ENCODE measurements at places on chromosomes 12 and 14.

DNA sequence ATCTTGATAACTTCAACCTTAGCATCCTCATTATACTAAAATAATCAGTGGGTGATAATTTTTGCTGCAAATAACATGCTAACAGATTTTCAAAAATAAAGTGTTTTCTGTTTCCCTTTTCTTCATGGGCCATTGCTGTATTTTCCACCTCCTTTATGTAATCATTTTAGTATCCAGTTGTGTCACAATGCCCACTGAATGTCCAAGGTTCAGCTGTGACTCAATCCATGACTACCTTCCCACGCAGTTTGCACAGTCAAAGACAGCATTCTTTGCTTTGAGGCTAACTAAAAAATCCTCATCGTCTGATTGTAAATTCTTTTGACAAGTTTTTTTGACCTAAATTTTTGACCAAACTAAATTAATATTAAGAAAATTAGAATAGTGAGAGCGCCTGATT lies 474.1 kb downstream of the FLRT2 start:
- no peak for ATAC-seq

- no peak for ATAC-seq
These were observed 68.6 kb downstream of the RESF1 start for GRCh38 chr12:32027684-32028365.

DNA sequence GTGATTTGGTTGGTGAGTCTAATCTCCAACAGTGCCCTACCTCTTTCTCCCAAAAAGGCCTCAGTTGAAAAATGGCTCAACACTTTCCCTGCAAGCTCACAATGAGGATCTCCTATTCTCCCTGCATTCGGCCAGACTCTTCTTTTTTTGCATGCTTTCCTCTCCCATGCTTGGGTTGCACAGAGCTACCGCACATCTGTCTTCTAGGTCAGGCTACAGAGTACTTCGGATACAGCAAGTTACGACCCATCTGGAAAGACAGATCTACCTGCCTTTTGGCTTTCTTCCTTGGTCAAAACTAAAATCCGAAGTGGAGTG lies 305 bp upstream of the SLC16A7 start:
- no peak for ATAC-seq

- no peak for ATAC-seq
These were observed 48.4 kb upstream of the IFNG-AS1 start for GRCh38 chr12:67940780-67941243.

GRCh38 chr12:46571608-46572007 lies 199.0 kb upstream of the SLC38A2 start:
- no peak for ATAC-seq

GRCh38 chr12:116520801-116521471 lies 38.2 kb upstream of the MAP1LC3B2 start:
- no peak for ATAC-seq

GRCh38 chr14:100891051-100891450 lies 12.5 kb downstream of the RTL1 start:
- no peak for ATAC-seq

GRCh38 chr12:95848575-95849388 lies 10.0 kb upstream of the SNRPF start:
- ATAC-seq = no peak

- no peak for ATAC-seq
These were observed 148.7 kb downstream of the ANO2 start for GRCh38 chr12:5796171-5796958.

DNA sequence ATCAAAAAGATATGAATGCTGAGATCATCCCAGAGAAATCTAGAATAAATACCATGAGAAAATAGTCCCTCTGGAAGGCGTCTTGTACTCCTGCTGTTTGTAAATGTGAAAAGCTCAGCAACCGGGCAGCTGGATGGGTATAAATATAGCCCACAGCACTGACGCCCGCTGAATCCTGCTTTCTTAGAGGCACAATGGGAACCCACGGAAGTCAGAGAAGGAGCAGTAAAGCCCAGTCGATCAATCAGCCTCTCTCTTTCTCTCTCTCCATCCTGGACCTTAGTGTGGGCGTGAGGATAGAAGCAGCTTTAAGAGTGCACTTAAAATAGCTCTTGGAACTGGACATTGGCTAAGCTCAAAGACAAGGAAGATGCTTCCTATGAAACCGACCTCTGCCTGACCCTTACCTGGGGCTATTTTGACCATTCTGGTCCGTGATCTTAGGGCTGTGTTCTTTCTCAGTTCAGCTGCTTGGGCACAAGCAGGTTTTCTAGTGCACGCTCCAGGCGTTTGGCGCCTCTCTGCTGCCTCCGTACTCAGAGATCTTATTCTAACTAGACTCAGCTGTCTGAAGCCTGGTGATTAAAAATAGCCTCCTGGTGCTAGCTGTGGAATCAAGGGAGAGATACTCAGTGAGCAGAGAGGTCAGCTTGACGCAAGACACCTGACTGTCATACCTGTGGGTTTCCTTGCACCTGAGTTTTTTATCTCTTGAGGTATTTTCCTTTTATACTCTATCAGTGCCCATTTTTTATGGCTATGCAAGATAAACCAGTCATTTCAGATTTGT lies 144.6 kb downstream of the ETV6 start:
- no peak for ATAC-seq

- no peak for ATAC-seq
These were observed 1.3 kb upstream of the SLC41A2 start for GRCh38 chr12:104959335-104959841.

DNA sequence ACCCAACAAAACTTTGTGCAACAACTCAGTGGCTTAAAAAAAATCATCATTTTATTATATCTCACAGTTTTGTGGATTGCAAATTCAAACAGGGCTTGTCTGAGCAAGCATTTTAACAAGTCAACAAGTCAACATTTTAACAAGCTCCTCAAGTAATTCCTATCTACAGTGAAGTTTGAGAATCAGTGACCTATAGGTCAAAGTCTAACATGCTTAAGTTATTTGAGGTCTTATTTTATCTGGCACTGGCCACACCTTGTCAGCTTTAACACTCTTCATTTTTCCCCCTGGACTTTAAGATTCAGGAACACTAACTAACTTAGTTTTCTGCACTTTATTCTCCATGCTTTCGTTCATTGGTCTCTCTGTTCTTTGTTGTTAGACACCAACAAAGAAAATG lies 71.2 kb upstream of the PELI2 start:
- ATAC-seq = no peak

GRCh38 chr14:65791191-65791981 lies 378.9 kb downstream of the FUT8 start:
- peak; percentile 60 for ATAC-seq

- ATAC-seq = no peak
These were observed 253.3 kb downstream of the AEBP2 start for GRCh38 chr12:19692566-19692965.

DNA sequence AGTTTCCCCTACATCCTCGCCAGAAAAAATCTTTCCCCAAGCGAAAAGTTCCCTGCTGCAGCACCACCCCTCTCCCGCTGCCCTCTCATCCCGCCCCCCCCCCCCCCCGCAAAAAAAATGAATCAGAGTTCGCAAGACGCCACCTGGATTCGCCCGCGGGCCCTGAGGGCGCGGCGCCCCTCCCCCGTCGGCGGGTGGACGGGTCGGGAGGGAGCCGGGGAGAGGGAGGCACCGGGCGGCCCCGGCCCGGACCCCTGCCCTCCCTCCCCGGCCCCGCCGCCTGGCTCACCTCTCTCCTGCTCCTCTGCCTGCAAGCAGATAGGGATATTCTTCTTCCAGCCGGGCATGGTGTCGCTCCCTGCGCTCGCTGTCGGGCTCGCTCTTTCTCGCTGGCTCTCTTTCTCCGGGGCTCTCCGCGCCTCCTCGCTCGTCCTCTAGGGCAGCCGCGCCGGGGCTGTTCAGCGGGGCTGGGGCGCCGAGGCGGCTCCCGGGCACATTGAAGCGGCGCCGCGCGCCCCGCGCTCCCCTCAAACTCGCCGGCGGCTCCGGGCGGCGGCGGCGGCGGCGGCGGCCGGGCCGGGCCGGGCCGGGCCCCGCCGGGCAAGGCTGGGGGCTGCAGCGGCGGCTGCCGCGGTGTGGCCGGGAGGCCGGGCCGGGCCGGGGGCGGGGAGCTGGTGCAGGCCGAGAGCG lies 200.3 kb upstream of the CAND1 start:
- ATAC-seq = peak; percentile 46
